ENCODE measurements at places on chromosomes 2 and 18. TPM values are rescaled to one million over a fixed set of nuclear protein-coding genes. Genes with fewer than 3 reads are reported as not detected.

GRCh38 chr2:20212871-20213503 lies 11.9 kb downstream of the SDC1 start:
- no peak for DNase-seq

Gene ERMN
- not detected for total RNA-seq

DNA sequence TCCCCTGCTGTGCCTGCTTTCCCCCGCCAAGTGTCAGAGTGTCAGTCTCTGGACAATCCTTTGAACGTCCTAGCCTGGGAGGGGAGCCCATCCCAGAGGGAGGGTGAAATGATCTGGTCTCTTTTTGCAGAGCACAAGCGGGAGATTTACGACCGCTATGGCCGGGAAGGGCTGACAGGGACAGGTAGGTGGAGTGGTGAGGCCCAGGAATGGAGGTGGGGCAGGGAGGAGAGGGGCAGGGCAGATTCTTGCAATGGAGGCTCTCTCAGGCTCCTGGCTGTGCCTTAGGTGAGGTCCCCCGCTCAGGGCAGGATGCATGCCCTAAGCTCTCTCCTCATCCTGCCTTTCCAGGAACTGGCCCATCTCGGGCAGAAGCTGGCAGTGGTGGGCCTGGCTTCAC lies 2.4 kb downstream of the DNAJB2 start:
- no peak for DNase-seq

DNA sequence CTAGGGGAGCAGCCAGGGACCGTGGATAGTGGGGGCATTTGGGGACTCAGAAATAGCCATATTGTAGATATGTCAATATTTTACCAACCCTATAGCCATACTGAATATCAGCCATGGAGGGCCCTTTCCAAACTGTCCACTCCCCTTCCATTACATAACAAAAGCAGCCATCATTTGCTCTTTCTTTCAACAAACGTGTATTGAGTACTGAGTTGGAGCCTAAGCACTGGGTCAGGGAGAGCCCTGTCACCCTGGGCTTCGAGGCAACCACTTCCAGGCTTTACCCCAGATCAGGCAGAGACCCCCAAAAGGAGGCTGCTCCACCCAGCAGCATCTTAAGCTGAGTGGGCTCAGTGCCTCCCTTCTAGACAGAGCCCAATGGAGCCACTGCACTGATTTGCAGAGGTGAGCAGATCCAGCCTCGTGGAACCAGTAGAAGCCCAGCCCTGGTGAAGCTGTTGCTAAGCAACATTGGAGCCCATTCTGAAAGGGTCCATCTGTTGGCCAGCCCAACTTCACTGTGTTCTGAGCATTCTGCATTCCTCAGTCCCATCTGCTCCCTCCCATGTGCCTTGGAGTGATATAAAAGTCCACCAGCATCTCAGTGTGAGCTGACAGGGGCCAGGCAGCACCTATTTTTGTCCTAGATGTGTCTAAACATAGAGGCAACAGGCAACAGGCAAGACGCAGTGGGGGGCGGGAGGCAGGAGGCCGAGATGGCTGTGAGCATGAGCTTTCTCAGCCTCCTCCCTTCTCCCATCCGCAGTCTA lies 112.1 kb downstream of the PLB1 start:
- no peak for DNase-seq

DNA sequence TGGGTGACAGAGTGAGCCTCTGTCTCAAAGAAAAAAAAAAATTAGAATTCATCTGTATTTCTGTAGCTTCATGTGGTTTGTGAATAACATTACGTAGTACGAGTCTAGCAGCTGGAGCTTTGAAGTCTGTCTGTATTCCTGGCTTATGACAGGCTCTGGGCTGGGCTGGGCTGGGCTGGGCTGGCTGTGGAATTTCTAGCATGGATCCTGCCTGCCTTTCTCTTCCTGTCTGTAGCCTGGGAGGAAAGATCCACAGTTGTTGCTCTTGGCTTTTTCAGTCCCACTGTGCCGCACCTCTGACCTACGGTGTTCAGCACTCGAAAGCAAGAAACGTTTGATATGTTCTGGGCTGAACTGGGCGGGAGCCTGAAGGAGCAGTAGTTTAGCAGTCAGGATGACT lies 55.4 kb downstream of the BOLA3 start:
- DNase-seq: no peak

- peak; percentile 5 for DNase-seq
Observed at GRCh38 chr2:102703748-102704147, 58.1 kb upstream of the TMEM182 start.

GRCh38 chr18:46452820-46453219 lies 204.2 kb downstream of the LOXHD1 start:
- peak; percentile 22 for DNase-seq

- no peak for DNase-seq
Observed at GRCh38 chr2:51291762-51292551, 260.0 kb upstream of the NRXN1 start.

DNA sequence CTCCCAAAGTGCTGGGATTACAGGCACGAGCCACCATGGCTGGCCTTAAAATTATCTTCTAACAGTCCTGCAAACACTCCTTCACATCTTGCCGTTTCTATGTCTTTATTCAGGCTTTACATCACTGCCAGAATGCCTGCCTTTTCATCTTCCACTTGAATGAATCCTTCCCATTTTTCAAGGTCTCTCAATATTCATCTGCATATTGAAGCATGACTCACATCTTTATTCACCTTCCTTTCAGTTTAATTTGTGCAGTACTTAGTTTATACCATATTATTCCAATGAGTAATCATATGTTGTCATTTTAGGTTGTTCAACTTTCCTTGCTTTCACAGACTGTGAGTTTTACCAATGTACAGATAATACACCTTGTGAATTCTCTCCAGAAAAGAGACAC lies 510.1 kb upstream of the PIK3C3 start:
- no peak for DNase-seq

All from IMR-90 (cell line).